ENCODE measurements at places on chromosomes 1 and 21.
A peak's percentile ranks its signal among the peaks of the same experiment; 100 is the strongest.

GRCh38 chr1:159594625-159595405, 7.2 kb downstream of the APCS start:
- no peak overlapping the region for H3K4me3 ChIP-seq
- no peaks in the 10 kb centered on the region for H3K36me3 ChIP-seq
- no peak for DNase-seq
- no peak overlapping the region for H3K27ac ChIP-seq
- no peaks in the 10 kb centered on the region for H3K4me1 ChIP-seq
- peaks cover 18% of the 10 kb centered on the region for H3K27me3 ChIP-seq

DNA sequence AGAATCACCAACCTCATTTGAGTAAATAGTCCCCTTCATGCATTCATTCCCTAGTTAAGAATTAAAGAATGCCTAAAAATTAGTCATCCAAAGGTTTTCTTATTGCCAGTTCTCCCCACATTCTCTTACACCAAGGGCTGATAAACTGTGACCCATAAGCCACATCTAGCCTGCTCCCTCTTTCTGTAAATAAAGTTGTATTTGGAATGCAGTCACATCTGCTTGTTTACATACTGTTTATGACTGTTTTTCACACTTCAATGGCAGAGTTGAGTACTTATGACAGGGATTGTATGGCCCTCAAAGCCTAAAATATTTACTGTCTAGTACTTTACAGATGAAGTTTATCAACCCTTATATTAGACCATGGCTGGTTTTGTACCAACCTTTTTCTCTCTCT, 16.1 kb upstream of the DYRK1A start:
- H3K27me3 ChIP-seq = peaks cover 13% of the 10 kb centered on the region
- peaks cover 9% of the 10 kb centered on the region for H3K36me3 ChIP-seq
- no peak overlapping the region for H3K4me3 ChIP-seq
- H3K4me1 ChIP-seq = no peaks in the 10 kb centered on the region

GRCh38 chr1:25642574-25643108, 26.1 kb downstream of the MAN1C1 start:
- H3K4me1 ChIP-seq = peaks cover 75% of the 10 kb centered on the region
- H3K27me3 ChIP-seq = peaks cover 50% of the 10 kb centered on the region
- H3K4me3 ChIP-seq = peak overlapping the region; percentile 55
- peak overlapping the region; percentile 88 for H3K27ac ChIP-seq
- H3K36me3 ChIP-seq = peaks cover 62% of the 10 kb centered on the region

- H3K27ac ChIP-seq = peak overlapping the region; percentile 32
- no peak overlapping the region for H3K4me3 ChIP-seq
- no peaks in the 10 kb centered on the region for H3K36me3 ChIP-seq
Measured at GRCh38 chr1:7670334-7671145, 100.6 kb upstream of the VAMP3 start.

DNA sequence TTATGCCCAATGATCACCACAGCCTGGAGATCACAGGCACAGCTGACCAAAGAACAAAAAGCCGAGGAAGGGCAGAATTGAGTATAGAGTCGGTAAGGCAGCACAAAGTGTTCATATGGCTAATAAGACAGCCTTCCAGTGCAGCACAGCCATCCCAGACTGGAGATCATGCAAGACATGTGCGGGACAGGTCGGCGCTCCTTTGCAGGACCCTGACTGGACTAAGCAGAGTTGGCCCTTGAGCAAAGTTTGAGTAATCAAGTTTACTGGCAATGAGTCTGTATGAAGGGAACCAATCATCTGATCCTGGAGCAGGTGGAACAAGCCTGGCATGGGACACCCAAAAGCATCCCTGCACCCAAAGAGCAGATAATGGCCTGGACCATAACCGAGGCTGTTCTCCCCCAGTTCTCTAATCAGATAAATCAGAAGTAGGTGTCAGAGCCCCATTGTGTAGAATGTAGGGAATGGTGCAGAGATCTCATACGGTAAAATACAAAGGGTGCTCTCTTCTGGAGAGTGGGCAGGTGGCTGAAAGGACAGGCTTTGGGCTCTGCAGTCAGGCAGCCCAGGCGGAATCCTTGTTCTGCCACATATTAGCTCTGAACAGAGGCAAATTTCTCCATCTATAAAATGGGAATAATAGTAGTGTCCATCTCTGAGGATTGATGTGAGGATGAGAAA, 10.7 kb upstream of the DNASE2B start:
- H3K4me1 ChIP-seq = no peaks in the 10 kb centered on the region
- DNase-seq = no peak
- no peak overlapping the region for H3K27ac ChIP-seq
- H3K4me3 ChIP-seq = no peak overlapping the region
- peaks cover 3% of the 10 kb centered on the region for H3K27me3 ChIP-seq

GRCh38 chr1:198845851-198846250, 207.0 kb downstream of the PTPRC start:
- H3K27ac ChIP-seq = no peak overlapping the region
- H3K4me1 ChIP-seq = peaks cover 1% of the 10 kb centered on the region
- no peaks in the 10 kb centered on the region for H3K27me3 ChIP-seq
- peaks cover 58% of the 10 kb centered on the region for H3K36me3 ChIP-seq
- no peak overlapping the region for H3K4me3 ChIP-seq
- no peak for DNase-seq

DNA sequence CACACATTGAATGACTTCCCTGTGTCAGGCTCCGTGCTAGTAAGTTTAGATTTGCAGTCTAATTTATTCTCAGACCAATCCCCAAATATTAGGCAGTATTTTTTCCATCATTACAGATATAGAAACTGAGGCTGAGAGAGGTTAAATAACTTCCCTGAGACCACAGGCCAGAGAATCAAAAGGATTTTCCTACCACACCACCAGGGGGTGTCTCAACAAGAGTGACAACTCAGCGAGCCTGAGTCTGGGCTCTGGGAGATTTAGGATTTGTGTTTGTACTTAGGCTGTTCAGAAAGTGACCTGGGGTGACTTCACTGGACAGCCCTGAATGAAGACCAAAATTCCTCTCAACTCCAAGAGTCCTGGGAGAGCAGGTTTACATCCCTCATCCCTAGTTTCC, 13.3 kb upstream of the LCE5A start:
- H3K4me3 ChIP-seq = no peak overlapping the region
- no peaks in the 10 kb centered on the region for H3K4me1 ChIP-seq

DNA sequence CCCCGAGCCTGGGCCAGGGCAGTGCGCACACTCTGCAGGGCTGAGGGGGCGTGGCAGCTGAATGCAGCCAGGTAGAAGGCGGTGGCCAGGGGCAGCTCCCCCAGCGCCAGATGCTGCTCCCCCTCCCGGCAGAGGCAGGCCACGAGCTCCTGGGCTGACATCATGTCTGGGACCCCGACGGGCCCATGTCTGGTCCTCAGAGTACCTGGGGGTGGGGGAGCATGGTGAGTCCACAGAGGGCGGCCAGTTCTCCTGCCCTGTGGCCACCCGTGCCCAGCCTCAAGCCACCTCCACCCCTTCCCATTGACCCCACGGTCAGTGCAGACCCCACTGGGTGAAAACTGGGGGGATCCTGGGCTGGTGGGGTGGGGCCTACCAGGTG, 838 bp downstream of the TTC34 start:
- peaks cover 3% of the 10 kb centered on the region for H3K4me1 ChIP-seq
- no peaks in the 10 kb centered on the region for H3K36me3 ChIP-seq
- no peak overlapping the region for H3K27ac ChIP-seq
- no peak overlapping the region for H3K4me3 ChIP-seq
- no peak for DNase-seq

- H3K4me1 ChIP-seq = no peaks in the 10 kb centered on the region
- H3K36me3 ChIP-seq = no peaks in the 10 kb centered on the region
- H3K4me3 ChIP-seq = no peak overlapping the region
- H3K27ac ChIP-seq = no peak overlapping the region
Measured at GRCh38 chr1:78743626-78744025, 94.0 kb downstream of the IFI44 start.

GRCh38 chr1:36539526-36539925, 56.8 kb upstream of the CSF3R start:
- no peak overlapping the region for H3K27ac ChIP-seq
- no peaks in the 10 kb centered on the region for H3K36me3 ChIP-seq
- no peaks in the 10 kb centered on the region for H3K4me1 ChIP-seq
- no peak overlapping the region for H3K4me3 ChIP-seq
- no peak for DNase-seq
- peaks cover 15% of the 10 kb centered on the region for H3K27me3 ChIP-seq

DNA sequence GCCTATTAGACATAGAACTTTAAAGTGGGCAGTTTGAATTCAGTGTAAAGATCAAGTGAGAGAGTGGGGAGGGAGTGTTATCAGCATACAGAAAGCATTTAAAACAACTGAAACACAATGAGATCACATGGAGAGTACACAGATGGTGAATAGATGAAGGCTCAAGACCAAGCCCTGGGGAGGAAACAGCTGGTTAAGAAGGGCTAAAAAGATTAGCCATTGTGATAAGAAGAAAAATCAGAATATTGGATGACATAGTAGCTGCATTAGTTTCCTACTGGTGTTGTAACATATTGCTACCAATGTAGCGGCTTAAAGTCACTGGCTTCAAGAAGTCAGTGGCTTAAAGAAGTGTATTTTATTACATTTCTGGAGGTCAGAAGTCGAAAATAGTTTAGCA, 443.4 kb upstream of the RGS18 start:
- no peak for DNase-seq
- H3K27me3 ChIP-seq = no peaks in the 10 kb centered on the region
- no peak overlapping the region for H3K27ac ChIP-seq
- H3K4me1 ChIP-seq = no peaks in the 10 kb centered on the region

DNA sequence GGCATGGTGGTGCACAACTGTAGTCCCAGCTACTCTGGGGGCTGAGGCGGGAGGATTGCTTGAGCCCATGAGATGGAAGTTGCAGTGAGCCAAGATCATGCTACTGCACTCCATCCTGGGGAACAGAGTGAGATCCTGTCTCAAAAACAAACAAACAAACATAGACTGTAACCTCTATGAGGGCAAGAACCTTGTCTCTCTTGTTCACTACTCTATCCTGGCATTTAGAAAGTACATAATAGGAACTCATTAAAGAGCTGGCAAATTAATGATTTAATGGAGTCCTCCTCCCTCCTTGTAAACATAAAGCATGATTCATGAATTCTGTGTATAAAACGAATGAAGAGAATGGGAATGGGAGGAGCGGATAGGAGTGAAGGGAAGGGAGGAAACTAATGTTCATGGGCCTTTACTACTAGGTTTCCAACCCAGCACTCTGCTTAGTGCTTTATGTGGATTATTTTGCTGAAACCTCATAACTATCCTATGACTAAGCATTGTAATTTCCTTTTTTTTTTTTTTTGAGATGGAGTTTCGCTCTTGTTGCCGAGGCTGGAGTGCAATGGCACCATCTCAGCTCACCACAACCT, 8.6 kb downstream of the LMOD1 start:
- H3K4me3 ChIP-seq = no peak overlapping the region
- no peak for DNase-seq
- H3K27me3 ChIP-seq = peaks cover 19% of the 10 kb centered on the region
- no peaks in the 10 kb centered on the region for H3K4me1 ChIP-seq

- no peaks in the 10 kb centered on the region for H3K4me1 ChIP-seq
- H3K27me3 ChIP-seq = peaks cover 3% of the 10 kb centered on the region
- no peaks in the 10 kb centered on the region for H3K36me3 ChIP-seq
- no peak overlapping the region for H3K4me3 ChIP-seq
Measured at GRCh38 chr1:221182791-221183533, 303.7 kb downstream of the HLX start.

DNA sequence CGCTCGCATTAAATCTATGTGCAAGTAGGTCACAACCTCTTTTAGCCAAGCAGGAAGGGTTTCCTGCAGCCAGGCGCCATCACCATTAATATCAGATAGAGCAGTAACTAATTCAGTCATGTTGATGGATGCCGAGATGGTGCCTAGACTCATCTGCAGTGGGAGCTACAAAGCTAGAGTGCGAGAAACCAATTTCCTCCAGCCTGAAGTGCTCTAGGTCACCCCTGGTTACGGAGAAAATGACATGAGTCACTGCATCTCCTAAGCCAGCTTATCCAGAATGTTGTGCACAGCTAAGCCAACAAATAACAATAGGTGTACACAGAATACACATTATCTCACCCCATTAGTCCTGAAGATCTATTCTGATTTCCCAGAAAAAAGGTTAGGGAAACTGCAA, 36.0 kb downstream of the OVAAL start:
- peaks cover 3% of the 10 kb centered on the region for H3K27me3 ChIP-seq
- H3K4me3 ChIP-seq = no peak overlapping the region
- H3K27ac ChIP-seq = no peak overlapping the region
- no peaks in the 10 kb centered on the region for H3K4me1 ChIP-seq

DNA sequence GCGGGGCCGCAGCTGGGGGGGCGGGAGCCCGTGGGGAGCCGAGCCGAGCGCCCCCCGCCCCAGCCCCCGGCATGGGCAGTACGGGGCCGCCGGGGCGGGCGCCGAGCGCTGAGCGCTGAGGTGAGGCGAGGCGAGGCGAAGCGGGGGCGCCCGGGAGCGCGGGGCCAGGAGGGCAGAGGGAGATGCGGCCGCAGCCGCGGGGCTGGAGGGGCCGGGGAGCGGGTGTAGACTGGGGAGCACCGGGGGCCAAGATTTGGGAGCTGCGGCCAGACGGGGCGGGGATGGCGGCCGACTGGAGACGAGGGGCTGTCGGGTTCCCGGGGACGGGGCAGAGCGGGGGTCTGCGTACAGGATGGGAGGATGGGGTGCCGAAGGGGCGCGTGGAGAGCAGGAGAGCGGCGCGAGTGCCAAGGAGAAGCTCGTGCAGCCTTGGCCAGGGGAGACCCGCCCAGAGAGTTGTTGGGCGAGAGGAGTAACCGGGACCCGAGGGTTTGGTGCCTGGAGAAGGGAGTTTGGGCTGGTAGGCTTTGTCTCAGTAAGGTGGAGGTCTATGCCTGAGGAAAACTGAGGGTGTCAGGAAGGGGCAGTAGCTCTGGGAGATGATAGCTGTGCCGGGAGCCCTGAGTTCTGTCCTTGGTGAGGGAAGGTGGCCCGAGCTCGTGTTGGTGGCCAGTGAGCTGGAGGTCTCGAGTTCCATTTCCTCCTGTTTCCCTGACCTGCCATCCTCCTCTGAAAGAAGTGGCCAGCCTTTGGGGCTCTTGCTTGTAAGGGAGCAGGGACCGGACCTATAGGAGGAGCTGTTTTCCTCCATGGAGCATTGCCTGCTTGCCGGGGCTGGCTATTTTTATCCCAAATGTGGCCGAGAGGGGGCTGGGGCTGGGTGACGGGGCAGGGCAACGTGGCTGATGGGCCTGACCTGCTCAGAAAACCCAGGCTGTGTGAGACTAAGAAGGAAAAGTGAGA, 539 bp downstream of the ATP8B2 start:
- peak overlapping the region; percentile 88 for H3K27ac ChIP-seq
- DNase-seq = peak; percentile 40
- peak overlapping the region; percentile 93 for H3K4me3 ChIP-seq
- H3K36me3 ChIP-seq = peaks cover 19% of the 10 kb centered on the region

All from activated CD4-positive, alpha-beta T cell treated with anti-CD3 and anti-CD28 coated beads, Interleukin-2, amount 10 ng/mL, durations not matched to agents 7 days and 5 days (primary cell).